ENCODE measurements at places on chromosomes 3 and 15. TPM values are rescaled to one million over a fixed set of nuclear protein-coding genes. Genes with fewer than 3 reads are reported as not detected.

DNA sequence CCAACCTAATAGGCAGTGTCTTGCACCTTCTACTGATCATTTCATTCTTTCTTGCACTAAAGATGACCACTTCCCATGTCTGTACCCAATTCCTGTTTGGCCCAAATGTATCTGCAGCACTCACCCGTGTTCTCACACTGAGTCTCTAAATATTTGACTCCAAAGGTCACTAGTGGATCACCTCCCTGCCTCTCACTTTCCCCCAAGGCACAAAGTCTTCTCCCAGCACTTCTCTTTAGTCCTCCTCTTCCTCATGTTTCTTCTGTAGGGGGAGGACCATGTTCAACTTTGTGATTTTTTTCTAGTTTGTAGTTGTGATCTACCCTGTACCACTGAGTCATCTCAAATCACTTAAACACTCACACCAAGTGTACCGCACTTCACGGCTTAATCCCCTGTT lies 13.9 kb downstream of the NR1I2 start:
- peak; percentile 61 for DNase-seq
- H3K27ac ChIP-seq, result peak overlapping the region; percentile 86
- peaks cover 39% of the 10 kb centered on the region for H3K36me3 ChIP-seq
- H3K4me1 ChIP-seq, result peaks cover 16% of the 10 kb centered on the region
- H3K4me3 ChIP-seq, result no peak overlapping the region

GRCh38 chr3:186732169-186732766 lies 15.1 kb downstream of the KNG1 start:
- H3K36me3 ChIP-seq, result no peaks in the 10 kb centered on the region
- no peaks in the 10 kb centered on the region for H3K27me3 ChIP-seq
- DNase-seq, result no peak
- no peak overlapping the region for H3K4me3 ChIP-seq
- H3K27ac ChIP-seq, result no peak overlapping the region

DNA sequence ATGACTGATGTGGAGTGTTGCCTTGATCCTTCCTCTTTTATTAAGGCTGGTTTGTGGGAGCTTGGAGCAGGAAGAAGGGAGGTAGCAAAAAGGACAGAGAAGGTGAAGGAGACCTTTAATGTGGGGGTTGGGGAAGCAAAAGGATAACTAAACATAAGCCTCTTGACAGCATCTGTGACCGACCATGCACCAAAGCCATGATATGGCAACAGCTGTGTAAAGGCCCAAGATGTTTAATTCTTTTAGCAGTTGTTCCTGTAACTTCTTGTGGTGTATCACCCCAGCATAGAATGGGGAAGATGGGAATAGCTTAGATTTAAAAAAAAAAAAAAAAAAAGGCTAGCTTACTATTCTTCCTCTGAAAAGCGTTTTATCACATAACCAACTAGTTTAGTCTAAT lies 194.7 kb downstream of the KLHL25 start:
- no peak overlapping the region for H3K27ac ChIP-seq
- H3K4me3 ChIP-seq, result no peak overlapping the region
- H3K4me1 ChIP-seq, result no peaks in the 10 kb centered on the region
- no peaks in the 10 kb centered on the region for H3K27me3 ChIP-seq
- H3K36me3 ChIP-seq, result peaks cover 15% of the 10 kb centered on the region

- peaks cover 45% of the 10 kb centered on the region for H3K36me3 ChIP-seq
- no peak overlapping the region for H3K4me3 ChIP-seq
- no peaks in the 10 kb centered on the region for H3K4me1 ChIP-seq
- no peaks in the 10 kb centered on the region for H3K27me3 ChIP-seq
Observed at GRCh38 chr3:157148196-157148889, 11.6 kb downstream of the CCNL1 start.

- H3K27me3 ChIP-seq, result no peaks in the 10 kb centered on the region
- no peak overlapping the region for H3K27ac ChIP-seq
- no peak overlapping the region for H3K4me3 ChIP-seq
- DNase-seq, result no peak
Observed at GRCh38 chr3:69881756-69882428, 117.6 kb upstream of the SAMMSON start.

GRCh38 chr3:180011927-180012326 lies 24.8 kb downstream of the PEX5L start:
- no peak overlapping the region for H3K27ac ChIP-seq
- no peak overlapping the region for H3K4me3 ChIP-seq
- H3K27me3 ChIP-seq, result no peaks in the 10 kb centered on the region
- H3K4me1 ChIP-seq, result no peaks in the 10 kb centered on the region
- DNase-seq, result no peak

- no peak for DNase-seq
- no peaks in the 10 kb centered on the region for H3K4me1 ChIP-seq
- H3K27ac ChIP-seq, result no peak overlapping the region
- no peak overlapping the region for H3K4me3 ChIP-seq
- no peaks in the 10 kb centered on the region for H3K36me3 ChIP-seq
Observed at GRCh38 chr15:101573951-101574350, 78.2 kb downstream of the TM2D3 start.

DNA sequence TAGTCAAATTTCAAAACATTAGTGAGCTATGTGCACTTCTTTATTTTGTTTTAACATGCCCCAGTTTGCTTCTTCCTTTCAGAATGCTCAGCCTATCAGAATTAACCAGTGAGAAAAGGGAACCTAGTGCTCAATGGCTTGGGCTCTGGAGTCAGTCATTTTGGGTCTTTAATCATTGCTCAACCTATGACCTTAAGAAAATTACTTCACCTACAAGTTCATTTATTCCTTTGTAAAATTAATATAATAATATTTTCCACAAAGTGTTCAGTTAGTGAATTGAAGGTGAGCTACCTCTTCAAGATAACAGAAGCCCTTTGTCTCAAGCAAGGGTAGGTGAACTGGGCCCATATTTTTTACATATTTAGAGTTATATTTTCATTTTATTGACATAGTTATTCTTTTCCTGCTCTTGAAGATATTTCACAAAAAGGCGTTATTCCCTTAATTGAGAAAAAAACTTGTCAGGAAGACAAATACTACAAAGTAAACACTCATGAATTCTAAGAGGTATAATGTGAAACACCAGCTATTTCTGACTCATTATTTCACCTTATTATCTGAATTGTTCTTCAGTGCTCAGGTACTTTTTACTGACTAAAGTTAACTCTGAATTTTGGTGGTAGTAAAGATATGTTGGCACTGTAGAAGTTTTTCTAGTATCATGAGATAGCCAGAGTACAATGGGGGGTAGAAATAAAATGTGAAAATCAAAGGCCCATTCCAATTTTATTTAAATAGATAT lies 415.5 kb downstream of the NAALADL2 start:
- H3K4me1 ChIP-seq, result no peaks in the 10 kb centered on the region
- no peak for DNase-seq
- H3K27ac ChIP-seq, result no peak overlapping the region
- no peaks in the 10 kb centered on the region for H3K36me3 ChIP-seq

Gene LRRC34
- 2.2 TPM for polyA plus RNA-seq

DNA sequence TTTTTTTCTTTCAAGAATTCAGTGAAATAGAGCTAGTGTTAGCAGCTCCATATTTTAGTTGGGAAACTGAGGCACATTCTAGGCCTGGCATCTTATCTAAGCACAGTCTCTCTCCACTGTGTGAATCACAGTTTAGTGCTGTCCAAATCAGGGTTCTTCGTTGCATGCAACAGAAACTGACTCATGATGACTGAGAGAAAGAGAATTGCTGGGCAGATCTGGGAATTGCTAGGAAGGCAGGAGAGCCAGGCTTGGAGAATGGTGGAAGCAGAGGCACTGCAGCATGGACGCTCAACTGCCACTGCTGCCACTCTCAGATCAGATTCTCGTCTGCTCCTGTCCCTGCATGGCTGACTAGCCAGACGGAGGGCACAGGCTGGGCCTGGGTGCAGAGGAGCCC lies 40.7 kb upstream of the CHST2 start:
- no peaks in the 10 kb centered on the region for H3K36me3 ChIP-seq
- no peak overlapping the region for H3K4me3 ChIP-seq
- no peak overlapping the region for H3K27ac ChIP-seq
- no peaks in the 10 kb centered on the region for H3K4me1 ChIP-seq

Gene FAM3D
- polyA plus RNA-seq, result 168 TPM

GRCh38 chr3:140523600-140523999 lies 154.3 kb upstream of the TRIM42 start:
- no peak overlapping the region for H3K4me3 ChIP-seq
- H3K36me3 ChIP-seq, result no peaks in the 10 kb centered on the region
- DNase-seq, result no peak
- no peaks in the 10 kb centered on the region for H3K4me1 ChIP-seq
- H3K27ac ChIP-seq, result no peak overlapping the region

GRCh38 chr3:126421573-126422119 lies 26.9 kb downstream of the CFAP100 start:
- no peak overlapping the region for H3K27ac ChIP-seq
- H3K4me1 ChIP-seq, result peaks cover 7% of the 10 kb centered on the region
- peaks cover 2% of the 10 kb centered on the region for H3K36me3 ChIP-seq
- no peak for DNase-seq
- H3K4me3 ChIP-seq, result no peak overlapping the region

Gene SNX22
- polyA plus RNA-seq, result 1.8 TPM

DNA sequence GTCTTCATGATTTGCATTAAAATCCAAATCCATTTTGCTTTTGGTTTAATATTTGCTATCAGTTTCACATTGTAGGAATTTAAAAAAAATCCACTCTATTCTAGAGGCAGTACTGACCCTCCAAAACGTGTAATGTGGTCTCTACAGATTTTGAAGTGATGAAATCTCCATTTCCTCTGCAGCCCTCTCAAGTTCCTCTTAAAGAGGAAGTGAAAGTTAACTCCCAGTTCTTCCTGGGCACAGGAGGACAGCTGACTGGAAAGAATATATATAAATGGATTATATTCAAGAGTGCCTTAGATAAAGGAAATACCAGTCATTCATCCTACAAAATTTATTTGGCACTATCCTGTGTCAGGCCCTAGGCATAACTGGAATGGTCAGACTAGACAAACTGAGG lies 83.5 kb upstream of the PLCL2 start:
- H3K4me3 ChIP-seq, result no peak overlapping the region
- no peaks in the 10 kb centered on the region for H3K4me1 ChIP-seq
- no peak for DNase-seq
- H3K27ac ChIP-seq, result no peak overlapping the region
- H3K27me3 ChIP-seq, result peaks cover 9% of the 10 kb centered on the region
- no peaks in the 10 kb centered on the region for H3K36me3 ChIP-seq

GRCh38 chr15:33581032-33581431 lies 270.3 kb downstream of the RYR3 start:
- H3K36me3 ChIP-seq, result no peaks in the 10 kb centered on the region
- no peak overlapping the region for H3K27ac ChIP-seq
- H3K4me3 ChIP-seq, result no peak overlapping the region
- no peaks in the 10 kb centered on the region for H3K27me3 ChIP-seq

DNA sequence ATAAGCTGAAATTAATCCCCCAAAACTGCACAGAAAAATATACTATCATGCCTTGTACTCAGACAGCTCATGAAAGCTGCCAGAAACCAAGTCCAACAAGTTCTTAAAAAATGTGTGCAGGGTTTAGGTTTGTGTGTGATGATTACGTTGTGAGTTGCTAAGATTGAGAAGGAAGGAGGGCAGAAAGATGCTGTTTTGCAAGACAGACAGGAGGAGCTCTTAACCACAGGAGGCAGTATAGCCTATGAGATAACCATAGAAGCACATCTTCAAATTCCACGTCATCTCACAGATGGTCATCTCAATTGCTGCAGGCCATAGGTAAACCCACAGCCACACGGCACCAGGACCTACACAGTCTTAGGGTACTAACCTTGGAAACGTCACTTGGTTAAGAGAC lies 191.9 kb downstream of the STT3B start:
- H3K27ac ChIP-seq, result no peak overlapping the region
- H3K36me3 ChIP-seq, result peaks cover 3% of the 10 kb centered on the region
- no peaks in the 10 kb centered on the region for H3K27me3 ChIP-seq
- no peak overlapping the region for H3K4me3 ChIP-seq
- H3K4me1 ChIP-seq, result peaks cover 5% of the 10 kb centered on the region
